ENCODE measurements at places on chromosomes 7 and 10. TPM values are rescaled to one million over a fixed set of nuclear protein-coding genes. Genes with fewer than 3 reads are reported as not detected.

Gene C10orf53
- not detected for total RNA-seq

Gene POMZP3
- total RNA-seq: 13.9 TPM

Gene PAX4
- not detected for total RNA-seq

Gene EVX1
- not detected for total RNA-seq

DNA sequence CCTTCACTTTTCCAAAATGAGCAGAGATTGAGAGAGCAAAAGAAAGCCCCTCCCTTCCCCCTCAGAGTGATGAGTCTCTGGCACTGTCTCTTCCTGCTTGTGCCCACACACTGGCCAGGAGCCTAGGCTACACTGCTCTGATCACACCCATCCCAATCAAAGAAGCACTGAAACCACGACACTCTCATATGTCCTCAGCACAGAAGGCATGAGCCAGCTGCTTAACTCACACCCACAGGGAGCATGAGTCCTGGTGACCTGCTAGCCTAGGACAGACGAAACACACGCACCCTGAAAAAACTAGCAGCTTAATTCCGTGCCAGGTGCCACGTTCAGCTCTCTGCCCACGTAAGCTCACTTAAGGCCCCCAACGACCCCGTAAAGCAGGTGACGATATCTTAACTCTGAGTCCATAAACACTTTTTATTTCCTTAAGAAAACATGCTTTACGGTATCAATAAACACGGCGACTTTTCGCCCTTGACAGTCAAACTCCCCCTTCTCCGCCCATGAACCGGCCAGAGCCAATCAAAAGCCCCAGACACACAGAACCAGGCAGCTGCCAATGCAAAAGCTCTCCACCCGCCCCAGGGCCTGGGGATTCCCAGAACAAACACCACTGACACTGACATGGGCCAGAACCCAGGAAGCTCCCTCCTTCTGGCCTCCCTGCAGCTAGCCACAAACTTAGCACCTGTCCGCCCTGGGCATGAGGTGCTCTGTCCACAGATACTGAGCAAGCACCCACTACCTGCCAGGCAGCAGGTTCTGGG lies 69.0 kb downstream of the TNRC18 start:
- DNase-seq: no peak

DNA sequence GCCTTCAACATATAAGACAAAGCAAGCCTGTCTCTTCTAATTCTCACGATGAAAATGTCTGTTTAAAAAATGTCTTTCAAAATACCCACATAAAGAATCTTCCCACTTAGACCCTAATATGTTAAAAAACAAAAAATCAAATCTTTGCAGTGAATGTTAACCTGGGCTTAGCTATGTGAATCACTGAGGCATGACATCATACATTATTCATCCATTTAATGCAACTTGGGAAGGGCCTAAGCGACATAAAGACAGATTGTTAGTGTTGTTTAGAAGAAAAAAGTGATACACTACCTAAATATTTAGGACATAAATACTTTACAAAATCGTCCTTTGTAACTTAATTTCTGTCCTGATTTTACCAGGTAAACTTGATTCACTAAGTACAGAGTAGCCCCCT lies 648.5 kb upstream of the NRP1 start:
- DNase-seq: no peak

DNA sequence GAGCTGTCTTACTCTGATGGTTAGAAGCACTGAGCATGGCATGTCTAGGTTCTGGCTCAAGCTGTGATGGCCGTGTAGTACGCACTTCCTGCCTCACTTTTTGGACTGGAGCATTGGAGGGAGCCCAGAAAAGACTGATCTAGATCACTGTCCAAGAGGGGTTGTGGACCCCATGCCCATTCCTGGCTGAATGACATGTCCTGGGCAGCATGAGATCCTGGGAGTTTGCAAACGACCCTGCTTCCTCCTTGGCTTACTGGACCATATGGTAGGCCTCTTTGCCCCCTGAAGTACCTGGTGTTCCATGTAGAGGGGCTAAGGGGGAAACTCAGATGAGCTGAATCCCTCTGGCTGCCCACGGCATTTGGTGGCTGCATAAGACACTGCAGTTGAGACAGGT lies 36.7 kb downstream of the ARHGAP22 start:
- no peak for DNase-seq
